ENCODE measurements at places on chromosomes 16 and 17. TPM values are rescaled to one million over a fixed set of nuclear protein-coding genes. Genes with fewer than 3 reads are reported as not detected.

OR4D1 gene
- not detected for total RNA-seq

SOST gene
- not detected for total RNA-seq

DOC2B gene
- total RNA-seq: 11.8 TPM

GGT6 gene
- total RNA-seq: not detected

IRX5 gene
- 0.40 TPM for total RNA-seq

PTGES3L gene
- total RNA-seq: not detected

PLK1 gene
- 80.4 TPM for total RNA-seq

All from mammary microvascular endothelial cell (primary cell).